Fibroblast of the aortic adventitia (primary cell): ENCODE measurements at places on chromosomes 12 and 14. TPM values are rescaled to one million over a fixed set of nuclear protein-coding genes. Genes with fewer than 3 reads are reported as not detected.

Gene TAPBPL
- total RNA-seq = 8.9 and 19.7 TPM in 2 replicates

DNA sequence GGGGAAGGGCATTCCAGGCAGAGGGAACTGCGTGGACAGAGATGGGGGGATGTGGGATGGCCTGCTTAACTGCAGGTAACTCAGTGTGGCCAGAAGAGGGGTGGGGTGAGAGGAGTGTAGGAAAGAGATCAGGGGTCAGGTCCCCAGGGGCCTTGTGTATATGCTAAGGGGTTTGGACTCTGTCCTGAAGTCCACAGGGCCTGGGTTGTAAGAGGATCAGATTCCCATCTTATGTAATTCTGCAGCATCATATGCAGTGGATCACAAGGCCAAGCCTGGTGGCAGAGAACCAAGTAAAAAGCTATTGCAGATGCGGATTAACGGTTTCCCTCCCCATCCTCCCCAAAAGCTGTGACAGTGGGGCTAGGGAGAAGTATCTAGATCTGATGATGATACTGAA lies 8.7 kb downstream of the TCTN1 start:
- no peak for DNase-seq

Gene NYNRIN
- 14.1 and 45.1 TPM in 2 replicates for total RNA-seq

Gene MANSC1
- 2.1 and 10.9 TPM in 2 replicates for total RNA-seq

- no peak for DNase-seq
Observed at GRCh38 chr12:59484575-59484974, 111.3 kb upstream of the SLC16A7 start.

GRCh38 chr12:118689793-118690192 lies 291.5 kb upstream of the SRRM4 start:
- DNase-seq = no peak

GRCh38 chr14:90828642-90829487 lies 12.6 kb upstream of the TTC7B start:
- DNase-seq = no peak

- peak; percentile 100 for DNase-seq
Observed at GRCh38 chr12:25829192-25829591, 129.3 kb upstream of the RASSF8 start.

Gene TAS2R30
- total RNA-seq = 6.9 and 16.4 TPM in 2 replicates

GRCh38 chr12:129423041-129423580 lies 480.7 kb downstream of the TMEM132D start:
- no peak for DNase-seq

Gene TMED8
- 7.4 and 14.5 TPM in 2 replicates for total RNA-seq

Gene POTEM
- total RNA-seq = not detected in 2 replicates

Gene LRIG3
- total RNA-seq = 88.8 and 197 TPM in 2 replicates

DNA sequence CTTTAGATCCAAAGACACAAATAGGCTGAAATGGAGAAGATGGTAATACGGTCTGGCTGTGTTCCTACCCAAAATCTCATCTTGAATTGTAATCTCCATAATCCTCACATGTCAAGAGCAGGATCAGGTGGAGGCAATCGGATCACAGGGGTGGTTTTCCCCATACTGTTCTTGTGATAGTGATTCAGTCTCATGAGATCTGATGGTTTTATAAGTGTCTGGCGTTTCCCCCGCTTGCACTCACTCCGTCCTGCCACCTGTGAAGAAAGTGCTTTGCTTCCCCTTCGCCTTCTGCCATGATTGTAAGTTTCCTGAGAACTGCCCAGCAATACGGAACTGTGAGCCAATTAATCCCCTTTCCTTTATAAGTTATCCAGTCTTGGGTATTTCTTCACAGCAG lies 1795.5 kb upstream of the FLRT2 start:
- DNase-seq = no peak

- no peak for DNase-seq
Observed at GRCh38 chr14:51023964-51024363, 70.9 kb downstream of the TRIM9 start.

GRCh38 chr12:128381541-128381940 lies 114.6 kb downstream of the TMEM132C start:
- DNase-seq = no peak

GRCh38 chr12:120109570-120110267 lies 6.8 kb downstream of the RAB35 start:
- no peak for DNase-seq

GRCh38 chr14:92563359-92563758 lies 49.8 kb downstream of the RIN3 start:
- DNase-seq = peak; percentile 43

Gene CCDC91
- 37.4 and 65.5 TPM in 2 replicates for total RNA-seq

DNA sequence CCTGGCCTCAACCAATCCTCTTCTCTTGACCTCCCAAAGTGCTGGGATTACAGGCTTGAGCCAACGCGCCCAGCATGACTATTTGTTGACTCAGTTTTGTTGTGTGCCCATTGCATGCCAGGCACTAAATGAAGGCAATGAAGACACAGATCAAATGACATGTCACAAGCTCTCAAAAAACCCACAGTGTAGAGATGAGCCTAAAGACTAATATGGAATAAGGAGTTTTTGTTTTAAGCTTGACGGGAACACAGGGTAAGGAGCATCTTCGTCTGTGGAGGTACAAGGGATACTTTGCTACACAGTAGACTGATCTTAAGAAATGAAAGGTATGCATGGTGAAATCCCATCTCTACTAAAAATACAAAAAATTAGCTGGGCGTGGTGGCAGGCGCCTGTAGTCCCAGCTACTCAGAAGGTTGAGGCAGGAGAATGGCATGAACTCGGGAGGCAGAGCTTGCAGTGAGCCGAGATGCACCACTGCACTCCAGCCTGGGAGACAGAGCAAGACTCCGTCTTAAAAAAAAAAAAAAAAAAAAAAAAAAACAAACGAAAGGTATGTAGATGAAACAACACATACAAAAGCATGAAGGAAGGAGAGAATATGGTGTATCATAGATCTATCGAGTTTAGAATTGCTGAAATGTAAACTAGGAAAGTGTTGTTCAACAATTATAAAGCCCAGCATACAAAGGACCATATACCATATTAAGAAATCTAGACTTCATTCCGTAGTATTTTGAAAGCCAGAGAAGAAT lies 122.1 kb upstream of the PTPRB start:
- no peak for DNase-seq

Gene ZFC3H1
- total RNA-seq = 54.1 and 68.1 TPM in 2 replicates

Gene CIROP
- total RNA-seq = 1.8 TPM in 1 of 2 replicates, not detected in the other

Gene SLC38A6
- total RNA-seq = 74.9 and 225 TPM in 2 replicates

GRCh38 chr14:94598506-94598815 lies 13.7 kb upstream of the SERPINA3 start:
- no peak for DNase-seq

Gene HOXC12
- not detected in 2 replicates for total RNA-seq

- peak; percentile 19 for DNase-seq
Observed at GRCh38 chr14:52458721-52459085, 93.6 kb downstream of the TXNDC16 start.

GRCh38 chr12:50041062-50041860 lies 16.0 kb upstream of the RACGAP1 start:
- DNase-seq = no peak

- DNase-seq = peak; percentile 15
Observed at GRCh38 chr12:48422060-48422459, 50.3 kb upstream of the ANP32D start.

- no peak for DNase-seq
Observed at GRCh38 chr14:42185718-42186117, 579.0 kb downstream of the LRFN5 start.
